ENCODE measurements at places on chromosomes 4 and X. TPM values are rescaled to one million over a fixed set of nuclear protein-coding genes. Genes with fewer than 3 reads are reported as not detected.

Gene RHOXF2
- total RNA-seq: not detected

Gene HSFX1
- 0.59 TPM for total RNA-seq

Gene PAQR3
- 17.5 TPM for total RNA-seq

Gene GEMIN8
- total RNA-seq: 11.4 TPM

Gene TMEM185A
- total RNA-seq: 32.7 TPM

Gene HMGB3
- total RNA-seq: 133 TPM

Gene MGAT4D
- total RNA-seq: not detected

Gene SERTM2
- total RNA-seq: not detected

Gene GATA1
- total RNA-seq: not detected

Measured in M059J (cell line).